Stimulated activated CD4-positive, alpha-beta T cell treated with anti-CD3 and anti-CD28 coated beads, Interleukin-1b, Interleukin-23, amount 100 ng/mL, for 1 hour (primary cell): ENCODE measurements at places on chromosomes 7 and 10.

DNA sequence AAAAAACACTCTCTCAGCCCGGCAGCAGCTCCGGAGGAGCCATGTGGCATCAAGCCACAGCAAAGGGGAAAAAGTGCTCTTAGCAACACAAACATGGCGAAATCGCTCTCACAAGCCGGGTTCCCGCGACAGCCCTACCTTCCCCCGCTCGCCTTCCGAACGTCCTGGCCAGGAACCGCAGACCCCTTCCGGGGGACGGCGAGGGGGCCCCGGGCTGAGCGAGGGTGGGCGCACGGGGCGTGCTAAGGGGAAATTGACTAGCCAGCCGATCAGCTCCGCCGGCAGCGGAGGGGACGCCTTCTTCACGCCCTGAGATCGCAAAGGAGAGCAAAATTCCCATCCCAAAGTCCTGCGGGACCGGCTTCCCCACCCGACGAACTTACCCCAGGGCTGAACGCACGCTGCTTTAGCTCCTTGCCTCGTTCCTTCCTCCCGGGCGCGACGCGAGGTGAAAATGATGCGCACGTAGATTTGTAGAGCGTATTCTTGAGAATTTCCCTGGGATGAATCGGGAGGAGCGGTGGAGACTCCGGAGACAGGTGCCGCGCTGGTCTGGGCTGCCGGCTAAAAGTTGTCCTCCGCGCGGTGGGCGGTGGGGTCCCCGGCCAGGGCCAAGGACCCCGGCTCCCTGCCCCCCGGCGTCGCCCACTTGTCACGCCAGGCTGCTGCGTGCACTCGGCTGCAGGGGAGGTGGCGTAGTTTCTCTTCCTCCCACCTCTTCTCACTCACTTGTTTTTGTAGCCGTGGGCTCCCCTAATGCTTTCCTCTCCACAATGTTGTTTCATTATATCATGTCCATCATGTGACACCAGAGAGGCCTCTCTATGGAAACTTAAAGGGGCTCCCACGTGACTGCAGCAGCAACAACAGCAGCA, 220.1 kb upstream of the MKLN1 start:
- DNase-seq = peak; percentile 48

DNA sequence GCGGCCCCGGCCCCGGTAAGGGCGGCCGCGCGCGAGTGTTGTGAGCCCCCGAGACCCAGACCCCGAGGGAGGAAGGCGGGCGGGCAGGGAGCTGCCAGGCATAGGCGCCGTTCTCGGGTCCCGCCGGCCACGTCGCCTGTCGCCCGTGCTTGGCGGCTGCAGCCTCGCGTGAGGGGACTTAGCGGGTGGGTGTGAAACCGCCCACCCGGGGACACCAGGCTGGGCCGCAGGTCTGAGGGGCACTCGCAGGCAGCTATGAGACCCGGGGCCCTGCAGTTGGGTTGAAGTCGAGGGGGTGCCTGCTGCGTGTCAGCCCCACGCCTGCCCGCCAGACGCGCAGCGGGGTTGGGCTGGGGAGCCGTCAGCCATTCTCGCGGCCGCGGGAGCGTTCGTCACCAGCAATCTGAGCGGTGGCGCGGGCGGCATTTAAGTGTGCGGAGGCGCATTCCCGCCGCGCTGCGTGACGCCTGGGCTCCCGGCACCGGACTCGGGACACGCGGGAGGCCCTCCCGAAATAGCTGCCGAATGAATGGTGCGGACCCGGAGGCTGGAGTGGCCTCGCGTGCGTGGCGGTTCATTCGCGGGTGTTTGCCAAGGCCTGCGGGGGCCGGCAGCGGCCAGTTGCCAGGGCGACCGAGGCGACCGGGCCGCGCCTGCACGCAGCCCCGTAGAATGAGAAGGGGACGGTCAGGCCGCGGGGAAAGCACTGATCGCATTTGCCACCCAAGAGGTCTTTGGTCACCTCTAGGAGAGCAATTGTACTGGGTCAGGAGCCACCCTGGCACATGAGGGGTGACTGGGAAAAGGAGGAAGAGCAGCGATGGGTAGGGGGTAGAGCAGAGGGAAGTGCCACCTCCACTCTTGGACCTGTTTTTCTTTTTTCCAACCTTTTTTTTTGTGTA, 750 bp downstream of the ZNF398 start:
- DNase-seq = peak; percentile 24

DNA sequence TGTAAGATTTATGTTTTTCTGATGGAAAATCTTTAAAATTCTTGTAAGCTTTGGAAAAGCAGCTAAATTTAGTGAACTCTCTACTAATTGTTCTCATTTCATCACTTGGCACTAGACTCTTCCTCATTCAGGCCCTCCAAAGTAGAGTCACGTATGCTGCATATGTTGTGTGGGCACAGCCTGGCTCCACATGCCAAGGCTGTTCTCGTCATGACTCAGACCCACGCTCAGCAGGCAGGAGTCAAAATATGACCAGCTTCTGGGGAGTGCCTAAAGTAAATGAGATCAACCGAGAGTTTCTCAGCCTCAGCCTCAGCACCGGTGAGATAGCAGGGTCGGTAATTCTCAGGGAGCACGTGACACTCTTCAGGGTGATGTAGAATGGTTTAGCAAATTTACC, 1672.9 kb downstream of the REEP3 start:
- DNase-seq = no peak

DNA sequence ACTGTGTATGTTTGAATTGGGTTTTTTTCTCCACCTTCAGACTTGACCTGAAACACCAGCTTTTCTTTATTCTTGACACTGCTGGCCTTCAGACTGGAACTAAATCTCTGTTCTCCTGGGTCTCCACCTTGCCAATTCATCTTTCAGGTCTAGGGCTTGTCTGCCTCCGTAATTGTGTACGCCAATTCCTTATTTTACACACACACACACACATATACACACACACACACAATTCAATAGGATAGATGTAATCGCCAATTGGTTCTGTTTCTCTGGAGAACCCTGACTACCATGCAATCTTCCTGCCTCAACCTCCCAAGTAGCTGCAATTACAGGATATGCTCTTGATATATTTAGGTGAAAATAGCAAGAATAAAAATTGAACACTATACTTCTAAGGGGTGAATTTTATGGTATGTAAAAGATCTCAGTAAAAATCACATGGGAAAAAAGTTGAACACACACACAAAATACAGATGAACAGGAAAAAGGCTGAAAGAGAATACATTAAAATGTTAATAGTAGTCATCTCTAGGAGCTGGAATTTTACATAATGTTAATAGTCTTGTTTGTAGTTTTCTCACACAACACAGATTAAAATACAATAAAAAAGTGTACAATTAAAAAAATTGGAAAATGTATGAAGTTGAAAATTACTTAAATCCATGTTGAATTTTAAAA, 6.6 kb upstream of the VCL start:
- no peak for DNase-seq

DNA sequence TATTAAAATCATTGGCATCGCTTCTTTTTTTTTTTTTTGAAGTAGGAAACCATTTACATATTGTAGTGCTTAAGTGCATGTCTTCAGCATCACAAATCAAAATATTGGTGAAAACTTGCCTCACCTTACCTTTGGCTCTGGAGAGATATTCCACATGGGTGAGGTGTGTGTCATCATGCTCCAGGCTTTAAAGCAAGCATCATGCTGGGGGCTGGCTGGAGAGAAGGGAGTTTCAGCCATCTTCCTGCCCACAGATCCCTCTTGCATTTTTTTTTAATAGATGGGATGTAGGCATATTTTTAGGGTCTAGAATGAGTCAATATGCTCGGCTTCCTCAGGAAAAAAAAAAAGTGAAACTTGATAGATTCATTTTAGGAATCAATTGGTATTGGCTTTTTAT, 2.3 kb upstream of the INSYN2A start:
- DNase-seq = no peak

- DNase-seq = no peak
Observed at GRCh38 chr7:90621747-90622140, 25.6 kb downstream of the CDK14 start.

GRCh38 chr7:25967278-25968204, 184.5 kb upstream of the NFE2L3 start:
- no peak for DNase-seq

DNA sequence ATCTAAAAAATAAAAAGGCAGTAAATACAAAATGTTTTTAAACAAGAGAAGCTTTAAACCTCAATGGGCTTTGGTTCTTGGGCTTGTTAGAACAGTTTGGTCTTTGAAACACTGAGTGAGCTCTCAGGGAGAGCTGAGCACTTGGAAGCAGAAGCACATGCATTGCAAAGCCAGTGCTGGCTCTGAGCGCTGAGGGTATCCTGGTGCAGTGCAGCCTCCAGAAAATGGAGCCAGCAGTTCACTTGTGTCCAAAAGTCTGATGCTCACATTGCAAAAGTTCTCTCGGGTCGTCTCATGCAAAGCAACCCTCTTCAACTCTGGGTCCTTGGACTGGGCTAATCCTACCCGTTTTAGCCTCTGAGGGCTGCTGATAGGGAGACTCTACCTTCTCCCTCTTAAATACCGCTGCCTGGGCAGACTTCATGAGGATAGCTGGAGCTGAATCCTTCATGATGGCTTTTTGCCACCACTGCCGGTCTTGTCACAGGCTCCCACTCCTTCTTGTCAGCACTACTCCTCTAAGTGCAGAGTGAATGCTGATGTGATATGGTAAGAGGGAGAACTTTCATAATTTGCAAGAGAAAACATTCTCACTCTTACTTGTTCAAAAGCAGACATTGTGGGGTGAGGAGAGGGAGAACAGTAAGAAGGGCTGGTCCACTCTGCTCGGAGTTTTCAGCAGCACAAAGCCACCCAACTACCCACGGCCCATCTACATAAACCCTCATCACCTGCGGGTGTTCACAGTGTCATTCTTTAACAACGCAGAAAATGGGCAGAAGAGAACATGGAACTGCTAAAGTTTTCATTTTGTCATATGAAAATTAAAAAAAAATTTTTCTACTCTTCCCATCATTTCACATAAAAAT, 42.2 kb upstream of the BMPER start:
- no peak for DNase-seq

- no peak for DNase-seq
Observed at GRCh38 chr10:44415121-44415520, 30.2 kb upstream of the CXCL12 start.

DNA sequence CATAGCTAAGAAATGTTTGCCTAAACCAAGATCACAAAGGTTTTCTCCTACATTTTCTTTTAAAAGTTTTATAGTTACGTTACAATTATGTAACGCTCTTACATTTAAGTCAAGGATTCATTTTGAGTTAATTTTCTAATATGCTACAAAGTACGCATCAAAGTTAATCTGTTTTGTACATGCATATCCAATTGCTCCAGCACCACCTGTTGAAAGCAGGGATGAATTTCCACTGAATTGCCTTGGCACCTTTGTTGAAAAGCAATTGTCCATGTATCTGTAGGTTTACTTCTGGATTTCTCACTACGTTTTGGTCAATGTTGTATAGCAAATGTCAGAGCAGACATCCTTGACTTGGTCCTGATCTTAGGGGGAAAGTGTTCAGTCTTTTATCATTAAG, 59.6 kb downstream of the NEUROG3 start:
- DNase-seq = no peak

DNA sequence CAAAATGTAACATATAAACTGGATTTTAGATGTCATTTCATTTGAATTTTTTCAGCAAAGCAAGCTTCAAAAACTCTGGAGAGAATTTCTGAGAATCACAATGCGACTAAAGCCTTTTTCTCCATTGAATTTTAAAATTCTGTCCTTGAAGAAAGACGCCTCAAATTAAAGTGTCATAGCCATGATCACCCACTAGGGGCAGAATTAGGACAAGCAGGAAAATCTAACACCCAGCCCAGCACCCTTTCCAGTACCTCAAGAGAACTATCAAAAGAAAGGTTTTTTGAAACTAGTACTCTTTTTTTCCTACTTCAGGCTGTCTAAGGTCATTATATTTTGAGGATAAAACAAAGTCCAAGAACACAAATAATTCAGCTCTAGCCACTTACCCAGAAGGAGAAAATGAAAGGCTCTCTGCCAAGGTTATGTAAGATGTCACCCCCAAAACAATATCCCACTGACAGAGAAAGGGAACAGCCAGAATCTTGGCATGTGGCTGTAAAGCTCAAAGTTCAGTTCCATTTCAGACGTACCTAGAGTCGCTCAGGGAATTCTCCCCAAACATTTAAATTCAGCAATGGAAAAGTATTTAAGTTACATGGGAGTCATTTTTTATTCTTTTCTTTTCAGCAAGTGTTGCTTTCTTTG, 299.4 kb downstream of the SNX13 start:
- DNase-seq = no peak
